ENCODE measurements at places on chromosomes 4 and X.
A peak's percentile ranks its signal among the peaks of the same experiment; 100 is the strongest.

- no peak for DNase-seq
Observed at GRCh38 chrX:153827903-153828302, 2.4 kb downstream of the PDZD4 start.

DNA sequence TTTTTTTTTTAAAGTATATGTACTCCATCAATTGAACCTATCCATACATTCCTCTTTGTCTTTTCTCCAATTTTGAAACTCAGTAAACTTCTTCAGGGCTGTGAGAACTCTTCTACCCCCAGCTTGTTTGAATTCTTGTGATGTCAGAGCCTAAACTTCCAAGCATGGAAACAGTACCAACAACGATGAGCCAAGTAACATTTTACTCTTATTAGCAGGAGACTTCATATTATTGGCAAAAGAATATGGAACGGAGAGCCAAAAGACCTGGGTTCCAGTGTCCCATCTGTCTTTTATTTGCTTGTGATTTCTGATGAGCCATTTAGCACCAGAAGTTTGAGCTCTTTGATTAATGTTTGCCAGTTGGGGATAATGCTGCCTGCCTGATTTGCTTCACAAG lies 5.3 kb downstream of the DIAPH2 start:
- DNase-seq = no peak

DNA sequence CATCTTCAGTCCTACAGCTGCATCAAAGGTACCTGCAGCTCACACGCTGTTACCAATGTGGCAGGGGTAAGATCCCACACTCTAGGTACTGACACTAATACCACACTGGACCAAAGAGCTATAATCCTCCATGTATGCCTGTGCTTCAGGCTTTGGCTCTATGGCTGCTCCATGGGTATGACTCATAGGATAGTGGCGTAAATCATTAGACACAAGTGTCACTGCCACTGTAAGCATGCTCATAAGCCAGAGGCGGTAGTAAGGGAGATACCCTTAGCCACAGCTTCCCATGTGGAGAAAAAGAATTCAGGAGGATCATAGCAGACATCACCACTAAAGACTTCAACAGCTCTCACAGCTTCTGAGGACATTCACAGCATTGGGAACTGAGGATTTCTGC lies 287.5 kb downstream of the ACTRT1 start:
- DNase-seq = no peak

DNA sequence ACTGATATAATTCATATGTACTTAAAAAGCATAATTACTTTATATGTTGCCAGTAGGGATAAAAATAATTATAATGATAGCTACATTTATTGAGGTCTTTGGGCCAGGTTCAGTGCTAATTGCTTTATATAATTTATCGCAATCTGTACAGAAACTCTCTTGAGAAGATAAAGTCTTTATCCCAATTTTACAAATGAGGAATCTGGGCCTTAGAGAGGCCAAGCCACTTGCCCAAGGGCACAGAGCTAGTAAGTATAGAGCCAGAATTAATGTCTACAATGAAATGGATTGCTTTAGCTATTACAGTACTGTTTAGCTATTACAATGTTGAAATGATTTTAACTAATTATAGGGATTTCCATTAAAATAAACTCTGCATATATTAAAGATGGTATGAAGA lies 30.6 kb upstream of the TBC1D1 start:
- no peak for DNase-seq

GRCh38 chr4:127165971-127166370 lies 466.8 kb upstream of the INTU start:
- no peak for DNase-seq

DNA sequence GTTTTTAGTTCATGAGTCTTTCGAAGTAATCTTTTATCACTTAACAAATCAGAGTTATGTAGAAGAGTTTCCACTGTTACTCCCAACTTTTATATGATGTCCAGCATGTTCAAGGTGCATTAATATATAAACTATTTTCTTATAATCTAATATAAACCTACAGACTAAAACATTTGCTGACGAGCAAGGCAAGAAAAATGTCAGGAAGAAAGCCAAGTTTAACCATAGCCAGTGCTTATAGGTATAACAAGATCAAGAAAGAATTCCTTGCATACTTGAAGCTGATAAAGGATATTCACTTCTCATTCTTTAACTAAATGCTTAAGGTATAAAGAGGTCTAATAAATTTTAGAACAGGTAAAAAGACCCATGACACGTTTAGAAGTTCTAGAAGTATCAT lies 167.7 kb downstream of the NPNT start:
- DNase-seq = no peak

- DNase-seq = no peak
Observed at GRCh38 chrX:115642311-115642710, 81.3 kb downstream of the PLS3 start.

GRCh38 chr4:128519163-128519830 lies 231.7 kb upstream of the PGRMC2 start:
- no peak for DNase-seq

DNA sequence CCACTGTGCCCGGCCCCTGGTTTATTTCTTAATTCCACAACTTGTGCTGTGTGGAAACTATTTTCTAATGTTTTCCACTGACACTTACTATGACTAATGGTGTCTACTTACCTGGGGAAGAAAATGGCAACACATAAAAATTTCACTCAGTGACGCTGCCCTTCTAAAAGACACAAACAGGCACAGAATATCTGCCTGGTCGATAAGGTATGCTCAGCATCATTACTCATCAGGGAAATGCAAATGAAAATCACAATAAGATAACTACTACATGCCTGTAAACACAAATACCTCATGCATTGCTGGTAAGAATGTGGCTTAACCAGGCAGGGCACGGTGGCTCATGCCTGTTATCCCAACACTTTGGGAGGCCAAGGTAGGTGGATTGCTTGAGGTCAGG lies 61.6 kb downstream of the UBE2K start:
- DNase-seq = no peak

DNA sequence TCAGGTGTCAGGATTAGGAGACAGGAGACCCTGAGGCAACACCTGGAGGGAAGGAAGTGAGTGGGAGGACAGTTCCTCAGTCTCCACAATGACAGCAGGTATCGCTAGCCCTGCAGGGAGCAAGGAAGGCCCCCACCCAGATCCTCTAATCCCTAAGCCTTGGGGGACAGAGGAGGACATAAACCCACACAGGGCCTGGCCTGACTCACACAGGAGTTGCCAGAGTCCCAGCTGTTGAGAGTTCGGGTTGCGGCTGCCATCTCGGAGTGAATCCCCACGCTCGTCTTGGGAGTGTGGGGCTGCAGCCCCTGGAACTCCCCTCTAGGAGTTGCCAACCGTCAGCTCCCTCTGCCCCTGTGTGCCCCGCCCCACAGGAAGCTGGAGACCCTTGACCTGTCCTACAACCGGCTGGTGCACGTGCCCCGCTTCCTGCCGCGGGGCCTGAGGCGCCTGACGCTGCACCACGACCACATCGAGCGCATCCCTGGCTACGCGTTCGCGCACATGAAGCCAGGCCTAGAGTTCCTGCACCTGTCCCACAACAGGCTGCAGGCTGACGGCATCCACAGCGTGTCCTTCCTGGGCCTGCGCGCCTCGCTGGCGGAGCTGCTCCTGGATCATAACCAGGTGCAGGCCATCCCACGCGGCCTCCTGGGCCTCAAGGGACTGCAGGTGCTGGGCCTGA lies 9.2 kb upstream of the BGN start:
- DNase-seq = no peak

GRCh38 chr4:182885738-182886077 lies 31.5 kb downstream of the DCTD start:
- no peak for DNase-seq

DNA sequence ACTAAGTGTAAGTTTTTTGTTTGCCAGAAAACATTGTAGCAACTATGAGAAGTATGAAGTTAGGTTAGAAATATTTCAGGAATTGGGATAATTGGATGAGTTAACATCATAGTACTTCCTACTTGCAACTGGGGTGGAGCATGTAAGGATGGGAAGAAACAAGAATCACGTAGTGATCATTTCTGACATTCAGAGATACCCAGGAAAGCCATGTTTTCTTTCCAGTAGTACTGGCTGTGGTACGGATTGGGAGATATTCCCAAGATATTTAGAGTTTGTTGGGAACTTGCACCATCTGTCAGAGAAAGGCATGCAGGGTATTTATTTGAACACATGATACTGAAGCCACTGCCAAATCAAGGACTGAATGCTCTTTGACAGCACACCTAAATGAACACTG lies 87.6 kb upstream of the SLC4A4 start:
- no peak for DNase-seq

- DNase-seq = no peak
Observed at GRCh38 chr4:7279902-7280301, 87.6 kb downstream of the SORCS2 start.

- no peak for DNase-seq
Observed at GRCh38 chr4:83019794-83020494, 9.3 kb upstream of the LIN54 start.

DNA sequence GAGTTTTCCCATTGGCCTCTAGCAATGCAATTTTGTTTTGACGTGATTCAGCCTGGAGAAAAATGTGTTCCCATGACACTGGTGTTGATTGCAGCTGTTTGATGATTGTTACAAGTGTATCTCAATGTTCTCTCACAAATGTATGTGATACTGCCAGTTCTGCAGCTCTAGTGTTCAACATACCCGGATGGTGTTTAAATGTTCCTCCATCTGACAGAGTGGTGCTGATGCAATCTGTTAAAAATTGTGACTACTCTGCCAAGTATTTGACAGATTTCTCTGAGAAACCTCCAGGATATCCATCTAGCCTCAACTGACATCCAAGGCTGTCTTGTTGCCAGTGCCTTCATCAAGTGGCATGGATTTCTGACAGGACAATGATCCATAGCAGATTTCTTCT lies 657.2 kb upstream of the DIAPH2 start:
- no peak for DNase-seq

GRCh38 chrX:130485870-130486269 lies 84.1 kb downstream of the RBMX2 start:
- DNase-seq = no peak

- DNase-seq = no peak
Observed at GRCh38 chr4:123952530-123953274, 556.1 kb downstream of the SPRY1 start.

- no peak for DNase-seq
Observed at GRCh38 chr4:126755506-126755905, 877.3 kb upstream of the INTU start.

DNA sequence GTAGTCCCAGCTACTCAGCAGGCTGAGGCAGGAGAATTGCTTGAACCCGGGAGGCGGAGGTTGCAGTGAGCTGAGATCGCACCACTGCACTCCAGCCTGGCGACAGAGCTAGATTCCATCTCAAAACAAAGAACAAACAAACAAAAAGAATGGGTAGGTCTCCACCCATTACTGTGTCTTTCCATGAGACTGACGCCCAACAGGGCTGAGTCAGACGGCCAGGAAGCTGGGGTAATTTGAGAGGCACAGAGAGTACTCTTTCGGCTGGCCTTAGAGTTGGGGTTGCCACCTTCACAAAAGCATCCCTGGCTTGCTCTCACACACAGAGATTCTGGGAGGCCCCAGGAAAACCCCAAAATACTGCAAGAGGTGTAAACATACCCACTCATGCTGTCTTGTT lies 72.0 kb upstream of the DHRSX start:
- no peak for DNase-seq

- DNase-seq = no peak
Observed at GRCh38 chr4:121411151-121411744, 30.4 kb upstream of the QRFPR start.

GRCh38 chrX:1870421-1870820 lies 255.6 kb downstream of the ASMT start:
- DNase-seq = no peak

DNA sequence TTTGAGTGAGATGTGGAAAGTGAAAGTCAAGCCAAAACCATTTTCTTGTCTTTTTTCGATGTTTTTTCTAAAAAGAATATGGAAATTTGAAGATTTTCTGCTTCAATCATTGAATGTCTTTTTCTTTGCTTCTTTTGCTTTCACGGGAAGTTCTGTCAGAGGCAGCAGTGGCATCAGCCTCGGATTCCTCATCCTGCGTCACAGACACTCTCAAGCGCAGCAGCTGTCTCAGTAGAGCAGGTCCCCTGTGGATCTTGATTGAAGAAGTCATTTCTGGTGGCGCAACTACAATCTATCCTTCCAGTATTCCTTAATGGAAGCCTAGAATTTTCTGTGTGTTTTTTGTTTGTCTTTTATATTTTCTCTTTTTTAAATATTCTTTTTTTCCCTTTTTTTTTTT lies 52.7 kb upstream of the NEIL3 start:
- no peak for DNase-seq

GRCh38 chrX:39012621-39013111 lies 211.4 kb downstream of the MID1IP1 start:
- no peak for DNase-seq

DNA sequence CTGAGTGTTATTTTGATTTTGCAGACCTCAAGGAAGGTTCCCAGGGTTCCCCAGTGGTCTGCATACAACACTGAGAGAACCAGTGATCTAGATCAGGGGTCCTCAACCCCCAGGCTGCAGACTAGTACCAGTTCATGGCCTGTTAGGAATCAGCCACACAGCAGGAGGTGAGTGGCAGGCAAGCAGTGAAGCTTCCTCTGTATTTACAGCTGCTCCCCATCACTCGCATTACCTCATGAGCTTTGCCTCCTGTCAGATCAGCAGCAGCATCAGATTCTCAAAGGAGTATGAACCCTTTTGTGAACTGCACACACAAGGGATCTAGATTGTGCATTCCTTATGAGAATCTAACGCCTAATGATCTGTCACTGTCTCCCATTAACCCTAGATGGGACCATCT lies 28.5 kb downstream of the EDNRA start:
- DNase-seq = no peak

GRCh38 chrX:130482871-130483270 lies 81.1 kb downstream of the RBMX2 start:
- no peak for DNase-seq

- no peak for DNase-seq
Observed at GRCh38 chr4:16890651-16891050, 7.8 kb downstream of the LDB2 start.

DNA sequence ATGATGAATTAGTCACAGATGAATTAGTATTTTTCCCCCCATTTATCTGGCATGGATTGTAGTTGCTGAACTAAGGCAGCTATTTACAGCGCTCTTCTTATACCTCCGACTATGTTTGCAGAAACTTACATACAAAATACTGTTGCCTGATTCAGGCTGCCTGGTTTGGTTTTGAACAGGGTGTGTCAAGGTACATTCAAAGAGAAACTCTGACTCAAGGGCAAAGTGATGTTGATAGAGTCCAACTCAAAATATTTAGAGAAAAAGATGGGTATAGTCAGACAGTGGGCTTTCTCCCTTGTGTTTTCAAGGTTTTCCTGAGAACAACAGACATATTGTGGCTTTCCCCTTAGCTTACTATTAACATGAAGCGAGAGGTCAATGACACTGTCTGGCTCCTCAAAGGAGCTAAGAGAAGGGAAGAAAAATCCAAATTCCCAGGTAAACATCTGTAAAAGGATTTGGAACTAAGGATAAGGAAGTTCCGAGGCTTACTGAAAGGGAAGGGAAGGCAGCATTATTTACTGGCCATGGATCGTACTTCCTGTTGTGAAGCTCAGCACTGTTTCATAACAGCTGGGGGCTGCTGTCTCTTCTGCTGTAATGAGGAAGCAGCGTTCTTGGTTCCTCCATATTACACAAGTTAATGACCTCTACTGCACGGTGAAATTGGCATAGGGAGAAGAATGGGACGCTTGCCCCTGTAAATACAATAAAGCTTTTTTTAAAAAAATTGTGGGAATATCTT lies 30.9 kb downstream of the FAM9C start:
- peak; percentile 8 for DNase-seq

Data from activated naive CD4-positive, alpha-beta T cell treated with Interleukin-2 at 50 U/mL for 16 hours (primary cell).